Muscle of back (tissue), 13 donors: ENCODE measurements at places on chromosomes 16 and 17.

DNA sequence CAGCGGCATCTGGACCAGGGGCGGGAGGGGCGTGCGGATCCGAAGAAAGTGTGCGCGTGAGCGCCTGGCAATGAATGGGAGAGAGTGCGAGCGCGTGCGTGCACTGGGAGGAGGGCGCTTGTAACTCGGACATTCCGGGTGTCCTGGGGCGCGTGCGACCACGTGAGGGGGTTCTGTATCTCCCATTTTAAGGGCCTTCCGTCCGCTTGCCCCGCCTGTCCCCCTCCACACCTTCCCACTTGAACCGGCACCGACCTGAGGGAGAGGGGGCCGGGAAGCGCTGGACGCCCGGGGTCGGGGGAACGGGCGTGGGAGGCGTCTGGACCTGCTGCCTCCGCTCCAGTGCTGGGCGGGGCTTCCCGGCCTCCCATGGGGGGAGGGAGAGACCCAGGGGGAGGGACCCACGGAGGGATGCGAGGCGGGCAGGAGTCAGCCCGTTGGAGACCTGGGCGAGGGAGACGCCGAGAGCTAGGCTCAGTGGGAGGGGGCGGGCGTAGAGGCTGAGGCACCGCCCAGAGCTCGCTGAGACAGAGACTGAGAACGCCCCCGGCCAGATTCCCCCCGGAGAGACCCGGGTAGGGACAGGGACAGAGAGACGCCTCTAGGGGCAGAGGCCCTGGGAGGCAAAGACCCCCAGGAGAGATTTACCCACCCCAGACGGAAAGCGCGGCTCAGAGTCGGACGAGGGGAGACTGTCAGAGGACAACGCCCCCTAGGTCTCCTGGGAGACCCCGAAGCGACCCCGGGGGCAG, at the start of gene KREMEN2:
TSS of gene KREMEN2 (plus strand) at position 553 of the 752 bp plus-strand sequence. CDS start 246 bp downstream, outside the sequence.
- no peak for DNase-seq

DNA sequence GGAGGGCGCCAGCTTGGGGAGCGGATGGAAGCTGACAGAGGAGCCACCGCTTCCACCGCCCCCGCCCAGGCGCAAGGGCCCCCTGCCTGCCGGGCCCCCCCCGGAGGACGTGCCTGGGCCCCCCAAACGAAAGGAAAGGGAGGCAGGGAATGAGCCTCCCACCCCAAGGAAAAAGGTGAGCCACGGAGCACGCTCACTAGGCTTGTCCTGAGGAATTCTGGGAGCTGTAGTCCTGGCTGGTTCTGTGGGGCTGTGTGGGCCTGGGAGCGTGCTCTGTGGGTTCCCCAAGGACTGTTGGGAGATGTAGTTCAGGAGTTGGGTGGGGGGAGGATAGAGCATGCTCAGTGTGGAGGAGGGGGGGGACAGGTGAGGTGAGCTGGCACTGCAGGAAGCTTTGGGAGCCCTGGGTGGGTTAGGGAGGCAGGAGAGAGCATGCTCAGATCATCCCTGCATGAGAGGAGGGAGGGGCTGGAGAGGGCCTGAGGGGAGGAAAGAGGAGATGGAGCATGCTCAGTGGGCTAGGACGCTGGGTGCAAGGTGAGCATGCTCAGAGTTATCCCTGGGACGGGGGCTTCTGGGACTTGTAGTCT, 4.5 kb downstream of the FBXL19 start:
- peak; percentile 86 for DNase-seq

DNA sequence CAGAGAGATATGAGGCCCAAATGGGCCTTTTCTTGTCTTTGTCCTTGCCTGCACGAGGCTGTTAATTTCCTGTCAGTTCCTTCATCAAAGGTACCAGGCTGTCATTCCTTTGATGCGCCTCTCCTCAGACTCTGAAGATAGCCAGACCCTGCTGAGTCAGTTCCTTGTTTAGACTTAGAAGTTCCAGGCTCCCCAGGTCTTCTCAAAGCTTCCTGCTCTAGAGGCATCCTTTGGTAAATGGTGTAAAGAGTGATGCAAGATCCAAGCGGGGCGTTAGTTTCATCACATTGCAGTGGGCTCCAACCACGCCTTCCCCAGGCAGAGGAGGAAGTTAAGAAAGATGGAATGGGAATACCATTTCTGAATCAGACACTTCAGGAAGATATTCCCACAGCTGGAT, 4.0 kb upstream of the CDH11 start:
- DNase-seq = no peak

DNA sequence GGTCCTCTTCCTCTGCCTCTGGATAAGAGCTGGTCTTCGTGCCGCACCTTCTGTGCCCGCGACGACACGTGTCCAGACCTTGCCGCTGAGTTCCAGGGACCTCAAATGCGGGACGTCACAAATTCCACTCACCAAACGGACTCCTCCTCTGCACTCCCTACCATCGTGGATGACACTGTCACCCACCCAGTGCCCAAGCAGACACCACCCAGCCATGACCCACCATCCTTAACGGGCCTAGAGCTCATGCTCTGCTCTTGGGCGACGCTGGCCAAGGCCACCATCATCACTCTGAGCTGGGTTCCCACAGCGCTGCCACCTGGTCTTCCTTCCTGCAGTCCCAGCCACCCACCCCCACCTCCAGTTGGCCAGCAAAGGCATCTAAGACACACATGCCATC, 96.4 kb upstream of the RPL38 start:
- DNase-seq = no peak

DNA sequence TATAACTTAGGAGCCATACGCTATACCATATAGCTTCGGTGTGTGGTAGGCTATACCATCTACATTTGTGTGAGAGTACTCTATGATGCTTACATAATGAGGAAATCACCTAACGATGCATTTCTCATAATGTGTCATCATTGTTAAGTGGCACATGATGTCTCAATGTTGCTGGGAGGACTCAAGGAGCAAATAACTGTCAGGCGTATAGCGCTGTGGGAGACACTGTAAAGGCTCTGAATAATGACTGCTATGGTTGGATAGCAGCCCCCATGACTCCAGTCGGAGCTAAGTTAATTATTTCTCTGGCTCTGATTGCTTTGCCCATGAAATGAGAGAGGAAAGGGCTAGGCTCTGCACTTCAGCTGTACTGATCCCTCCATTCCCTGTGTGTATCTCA, 197.2 kb downstream of the RGS9 start:
- DNase-seq = no peak

DNA sequence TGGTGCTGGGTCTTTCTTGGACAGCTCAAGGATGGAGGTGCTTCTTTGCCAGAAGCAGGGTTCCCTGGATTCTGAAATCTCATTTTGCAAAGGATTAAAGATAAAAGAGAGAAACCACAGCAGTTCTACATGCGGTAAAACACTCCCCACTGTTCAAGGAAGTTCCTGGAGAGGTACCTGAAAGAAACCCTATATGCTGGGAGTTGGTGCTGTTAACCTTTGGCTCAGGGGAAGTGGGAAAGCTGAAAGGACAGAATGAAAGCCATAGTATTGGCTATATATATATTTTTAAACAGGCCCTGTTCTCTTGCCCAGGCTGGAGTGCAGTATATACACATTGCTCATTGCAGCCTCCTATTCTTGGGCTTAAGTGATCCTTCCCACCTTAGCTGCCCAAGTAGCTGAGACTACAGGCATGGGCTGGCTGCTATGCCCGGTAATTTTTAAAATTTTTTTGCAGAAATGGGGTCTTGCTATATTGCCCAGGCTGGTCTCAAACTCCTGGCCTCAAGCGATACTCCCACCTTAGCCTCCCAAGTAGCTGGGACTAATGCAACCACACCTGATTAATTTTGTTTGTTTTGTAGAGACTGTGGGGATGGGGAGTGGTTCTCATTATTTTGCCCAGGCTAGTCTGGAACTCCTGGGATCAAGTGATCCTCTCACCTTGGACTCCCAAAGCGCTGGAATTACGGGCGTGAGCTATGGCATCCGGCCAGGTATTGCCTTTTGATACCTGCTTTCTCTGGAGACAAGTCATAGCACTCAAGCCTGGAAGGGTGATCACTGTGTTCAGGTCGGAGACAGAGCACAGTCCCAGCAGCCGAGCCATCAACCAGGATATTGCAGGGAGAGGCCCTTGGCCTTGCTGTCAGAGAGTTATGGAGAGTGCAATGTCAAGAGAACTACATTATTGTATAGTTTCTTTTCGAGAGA, 55.2 kb downstream of the MSI2 start:
- DNase-seq = no peak

GRCh38 chr17:72525225-72526015, 404.6 kb downstream of the SOX9 start:
- DNase-seq = no peak
